Muscle of arm (tissue), 14 donors: ENCODE measurements at places on chromosomes 7 and 10.
A peak's percentile ranks its signal among the peaks of the same experiment; 100 is the strongest.

GRCh38 chr10:78212060-78212785, 178.6 kb downstream of the RPS24 start:
- peak; percentile 47 for DNase-seq

DNA sequence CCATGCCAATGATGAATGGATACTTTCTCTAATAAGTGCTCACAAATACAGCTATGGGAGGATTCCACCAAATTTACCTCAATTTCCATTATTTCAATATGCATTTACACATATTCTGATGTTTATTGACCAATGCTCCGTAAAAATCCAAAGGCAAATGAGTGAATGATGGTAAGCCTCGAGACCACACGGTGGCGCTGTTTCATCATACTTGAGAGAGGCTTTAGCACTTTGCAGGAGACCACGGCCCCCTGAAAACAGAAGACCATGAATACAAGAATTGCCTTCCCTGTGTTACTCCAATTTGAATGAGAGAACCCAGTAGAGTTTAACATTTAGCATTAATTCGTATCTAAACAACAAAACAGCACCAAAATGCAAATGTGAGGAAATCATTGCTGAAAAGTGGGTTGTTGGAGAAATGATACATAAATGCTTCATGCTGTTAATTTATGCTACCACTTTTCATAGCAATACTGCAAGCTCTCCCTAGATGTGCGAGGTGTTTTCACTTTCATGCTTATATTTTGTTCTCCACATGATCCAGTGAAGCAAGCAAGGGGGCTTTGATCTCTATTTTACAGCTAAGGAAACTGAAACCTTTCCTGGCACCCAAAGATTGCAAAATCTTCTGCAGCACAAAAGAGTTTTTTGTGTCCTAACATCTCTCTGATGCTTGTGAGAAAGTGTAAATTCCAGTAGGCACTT, 35.4 kb downstream of the TRIL start:
- peak; percentile 82 for DNase-seq

- no peak for DNase-seq
These were observed 12.5 kb downstream of the PSAP start for GRCh38 chr10:71838264-71839211.

DNA sequence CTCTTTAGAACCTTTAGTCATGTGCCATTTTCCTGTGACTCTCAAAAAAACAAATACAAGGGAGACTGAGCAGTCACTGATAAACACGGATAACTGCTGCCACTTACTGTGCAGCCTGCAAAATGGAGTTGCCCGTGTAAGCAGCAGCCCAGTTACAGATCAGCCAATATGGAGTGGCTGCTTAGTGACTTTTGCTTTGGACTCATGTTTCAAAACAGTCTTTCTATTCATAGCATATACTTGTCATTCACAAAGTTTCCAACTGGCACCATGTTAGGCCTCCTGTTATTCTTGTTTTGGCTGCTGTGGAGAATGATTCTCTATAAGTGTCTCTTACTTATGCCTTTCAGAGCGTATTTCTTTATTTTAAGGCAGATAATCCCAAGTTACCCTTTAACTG, 3.0 kb downstream of the FAM204A start:
- no peak for DNase-seq

- no peak for DNase-seq
These were observed 258.8 kb downstream of the PHF14 start for GRCh38 chr7:11232462-11232861.
